Trophoblast cell (in vitro differentiated cells and primary cell): ENCODE measurements at places on chromosomes 3 and 15.

GRCh38 chr15:68930268-68931022 lies at the start of gene SPESP1:
SPESP1 (plus strand) TSS chr15:68930525; CDS start chr15:68930654, 129 bp downstream.
- DNase-seq, result peak; percentile 90

GRCh38 chr3:72568083-72568482 lies 280.2 kb downstream of the SHQ1 start:
- DNase-seq, result no peak

DNA sequence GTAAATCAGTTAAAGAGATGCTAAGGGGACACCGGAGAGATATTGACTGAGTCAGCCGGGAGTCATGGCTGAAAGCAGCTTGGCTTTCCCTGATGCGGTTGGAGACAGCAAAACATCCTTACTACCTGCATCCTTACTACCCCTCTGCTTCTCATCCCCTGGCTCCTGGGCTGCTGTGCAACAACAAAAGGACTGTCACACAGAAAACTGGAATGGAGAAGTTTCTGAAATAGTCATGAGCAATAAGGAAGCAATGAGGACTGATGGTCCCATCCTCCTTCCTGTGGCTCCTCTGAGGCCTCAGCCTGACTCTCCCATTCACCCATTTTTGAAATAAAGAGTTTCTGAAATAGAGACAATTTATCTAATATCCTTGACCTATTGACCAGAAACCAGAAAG lies 1.1 kb downstream of the HCLS1 start:
- DNase-seq, result no peak

DNA sequence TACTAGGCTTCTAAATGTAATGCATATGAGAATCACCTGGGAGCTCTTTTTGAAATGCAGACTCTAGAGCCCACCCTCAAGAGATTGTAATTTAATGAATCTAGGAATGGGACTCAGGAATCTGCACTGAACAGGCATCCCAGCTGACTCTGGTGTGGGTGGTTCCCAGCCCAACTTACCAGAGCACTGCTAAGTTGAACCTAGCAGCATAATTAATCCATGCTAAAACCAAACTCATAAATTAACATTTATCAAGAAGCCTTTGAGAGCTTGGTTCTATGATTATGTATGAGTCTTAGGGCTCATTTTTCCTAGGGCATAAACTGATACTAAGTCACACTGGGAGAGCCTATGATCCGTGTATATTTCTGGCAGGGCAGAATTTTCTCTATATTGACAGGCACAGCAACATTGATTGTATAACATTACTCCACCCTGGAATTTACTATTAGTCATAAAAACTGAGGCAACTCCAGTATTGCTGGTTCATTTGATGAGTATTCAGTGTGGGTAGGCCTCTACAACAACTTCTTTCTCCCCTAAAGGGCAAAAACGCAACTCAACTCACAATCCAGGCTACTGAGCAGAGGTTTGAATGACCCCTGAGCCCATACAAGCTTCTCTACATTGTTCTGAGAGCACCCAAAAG lies 10.7 kb upstream of the CSTA start:
- DNase-seq, result peak; percentile 65

DNA sequence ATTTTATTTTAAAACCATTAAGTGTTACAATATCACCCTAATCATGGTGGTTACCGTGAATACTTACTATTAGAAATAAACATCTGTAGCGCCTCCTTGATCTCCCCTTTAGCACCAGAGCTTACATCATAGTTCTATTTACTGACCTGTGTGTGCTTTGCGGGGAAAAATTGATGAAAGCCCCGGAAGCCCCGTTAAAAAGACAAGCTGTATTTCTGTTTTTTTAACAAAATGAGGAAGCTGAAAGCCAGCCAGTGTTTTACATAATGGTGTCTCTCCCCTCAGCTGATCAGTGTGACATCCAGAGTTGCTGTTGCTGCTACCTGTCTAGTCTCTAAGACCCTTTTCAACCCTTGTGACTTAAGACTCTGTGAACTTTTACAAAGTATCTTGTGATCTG lies 100.8 kb downstream of the OPA1 start:
- DNase-seq, result no peak

DNA sequence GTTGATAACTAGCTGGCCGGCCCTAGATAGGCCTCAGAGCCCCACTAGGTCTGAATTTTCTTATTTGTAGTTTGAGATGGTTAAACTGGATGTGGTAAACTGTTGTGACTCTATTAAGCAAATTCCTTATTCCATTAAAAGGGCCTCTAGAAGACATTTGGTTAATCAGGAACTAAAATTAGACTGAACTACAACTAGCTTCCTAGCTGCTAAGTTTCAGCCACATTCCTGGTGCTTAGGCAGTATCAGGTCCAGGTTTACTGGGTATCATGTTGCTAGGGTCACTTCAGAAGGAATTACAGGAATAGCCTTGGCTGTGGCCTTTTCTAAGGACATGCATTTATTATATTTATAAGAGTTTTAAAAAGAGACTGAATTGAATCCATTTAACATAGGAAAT lies 136.3 kb downstream of the PLD1 start:
- DNase-seq, result no peak

DNA sequence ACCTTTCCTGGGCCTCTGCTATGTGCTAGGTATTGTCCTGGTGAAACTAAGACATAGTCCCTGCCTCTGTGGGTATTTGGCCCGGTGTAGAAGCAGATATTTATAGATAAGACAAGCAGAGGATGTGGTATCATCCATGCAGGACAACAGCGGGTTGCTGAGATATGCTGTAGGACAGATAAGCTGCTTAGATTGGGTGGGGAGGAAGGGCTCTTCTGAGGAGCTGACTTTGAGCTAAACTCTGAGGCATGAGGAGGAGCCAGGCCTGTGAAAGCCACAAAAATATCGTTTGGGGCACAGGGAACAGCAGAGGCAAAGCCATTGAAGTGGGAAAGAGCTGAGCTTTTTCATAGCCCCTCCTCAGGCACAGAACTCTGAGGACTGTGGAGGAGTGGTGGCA lies 492.5 kb upstream of the CFAP20DC start:
- DNase-seq, result no peak

DNA sequence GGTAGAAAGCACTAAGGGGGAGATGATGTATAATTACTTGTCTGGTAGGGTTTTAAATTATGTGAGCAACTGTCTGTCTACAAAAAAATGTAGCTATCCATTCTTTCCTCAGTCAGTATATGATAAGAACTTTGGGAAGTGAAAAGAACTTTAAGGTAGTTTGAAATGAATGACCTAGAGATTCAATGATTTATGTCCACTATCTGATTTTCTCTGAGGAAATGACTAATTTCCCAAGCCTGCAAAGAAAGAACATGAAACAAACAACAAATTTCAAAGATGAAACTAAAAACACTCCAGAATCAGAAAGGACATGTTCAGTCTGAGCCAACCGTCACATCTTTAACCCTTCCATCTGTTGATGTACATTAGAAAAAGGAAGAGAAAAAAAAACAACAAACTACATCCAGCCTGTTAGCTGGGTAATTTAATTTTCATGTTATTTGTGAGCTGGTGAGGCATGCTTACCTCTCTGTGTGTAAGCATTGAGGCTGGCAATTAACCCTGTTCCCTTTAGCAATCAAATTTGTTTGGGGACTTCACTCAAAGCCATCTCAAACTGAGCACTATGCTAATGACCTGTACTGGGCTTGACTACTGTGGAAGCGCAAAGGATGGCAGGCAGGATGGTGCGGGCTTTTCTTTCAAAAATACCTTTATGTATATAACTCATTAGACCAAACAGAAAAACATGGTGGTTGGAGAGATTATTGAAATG lies 220.1 kb downstream of the TUSC7 start:
- DNase-seq, result no peak

DNA sequence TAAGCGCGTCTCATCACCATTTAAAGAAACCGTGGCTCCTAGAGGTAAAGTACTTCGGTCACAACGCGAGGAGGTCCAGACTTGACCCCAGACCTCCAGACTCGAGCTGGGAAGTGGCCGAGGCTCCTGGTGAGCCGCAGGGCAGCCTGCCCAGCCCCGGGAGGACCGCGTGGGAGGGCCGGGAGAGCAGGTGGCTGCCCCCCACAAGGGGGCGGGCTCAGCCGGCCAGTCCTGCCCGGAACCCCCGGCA lies at the start of gene SLC27A2:
Gene SLC27A2, plus strand, starts transcription at position 228 of the 250 bp plus-strand sequence. CDS start 232 bp downstream, outside the sequence.
- no peak for DNase-seq

DNA sequence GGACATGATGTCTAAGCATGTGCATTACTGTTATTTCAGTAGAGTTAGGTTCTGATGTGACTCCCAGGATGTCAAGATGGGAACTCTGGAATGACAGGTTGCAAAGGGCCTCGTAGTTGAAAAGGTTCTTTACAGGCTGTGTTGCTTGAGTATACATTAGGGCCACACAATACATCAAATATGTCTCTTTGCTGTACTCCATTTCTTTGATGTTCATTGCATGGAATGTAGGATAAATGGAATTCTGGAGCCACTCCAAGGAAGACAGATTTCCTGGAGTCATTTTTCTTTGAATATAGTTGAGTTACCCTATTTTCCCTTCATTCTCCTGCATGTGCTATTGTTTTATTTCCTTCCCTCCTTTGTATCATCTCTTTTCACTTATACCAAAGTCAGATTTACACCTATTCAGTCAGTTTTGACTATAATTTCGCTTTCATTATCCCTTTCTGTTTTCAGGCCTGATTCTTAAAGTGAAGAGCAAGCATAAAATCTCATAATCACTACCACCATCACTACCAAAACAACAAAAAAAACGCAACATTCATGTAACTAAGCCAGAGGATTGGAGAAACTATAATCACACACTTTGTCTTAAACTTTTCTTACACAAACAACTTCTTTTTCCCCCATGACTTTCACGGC lies 61.2 kb upstream of the PTX3 start:
- DNase-seq, result no peak

GRCh38 chr3:185995352-185995751 lies 57.5 kb upstream of the TRA2B start:
- DNase-seq, result peak; percentile 24

GRCh38 chr3:119630128-119630879 lies 30.1 kb downstream of the POPDC2 start:
- no peak for DNase-seq

- DNase-seq, result no peak
Measured at GRCh38 chr3:59709702-59710553, 660.1 kb upstream of the CFAP20DC start.

DNA sequence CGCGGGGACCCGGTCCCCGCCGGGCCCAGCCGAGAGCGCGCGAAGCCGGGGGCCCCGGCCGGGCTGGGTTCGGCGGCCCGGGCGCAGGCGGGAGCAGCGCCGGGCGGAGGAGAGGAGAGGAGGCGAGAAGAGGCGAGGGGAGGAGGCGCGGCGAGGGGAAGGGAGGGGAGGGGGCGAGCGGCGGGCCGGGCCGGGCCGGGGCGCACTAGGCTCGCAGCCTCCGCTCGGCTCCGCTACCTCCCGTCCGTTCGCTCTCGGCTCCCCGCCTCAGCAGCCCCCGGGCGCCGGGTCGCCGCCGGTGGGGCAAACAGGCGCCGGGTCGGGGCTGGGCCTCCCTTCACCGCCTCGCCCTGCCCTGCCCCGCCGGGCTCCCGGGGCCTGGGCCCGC lies 351 bp downstream of the INSYN1 start:
- no peak for DNase-seq

DNA sequence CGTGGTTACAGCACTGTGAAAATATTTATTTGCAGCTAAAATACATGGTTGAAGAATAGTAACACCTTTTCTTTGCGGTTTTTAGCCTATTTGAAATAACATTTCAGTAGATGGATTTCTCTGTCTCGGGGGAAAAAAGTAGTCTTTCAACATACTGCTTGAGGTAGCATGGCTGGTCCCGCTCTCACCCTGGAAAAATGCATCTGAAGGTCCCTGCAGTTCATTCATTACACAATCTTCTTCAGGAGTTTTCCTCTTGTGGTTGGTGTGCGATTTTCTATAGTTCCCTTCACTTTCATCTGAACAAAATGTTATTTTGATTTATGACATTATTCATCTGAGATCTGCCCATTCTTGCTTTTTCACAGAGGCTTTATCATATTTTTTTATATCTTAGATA lies 75.9 kb downstream of the STRIT1 start:
- peak; percentile 69 for DNase-seq

DNA sequence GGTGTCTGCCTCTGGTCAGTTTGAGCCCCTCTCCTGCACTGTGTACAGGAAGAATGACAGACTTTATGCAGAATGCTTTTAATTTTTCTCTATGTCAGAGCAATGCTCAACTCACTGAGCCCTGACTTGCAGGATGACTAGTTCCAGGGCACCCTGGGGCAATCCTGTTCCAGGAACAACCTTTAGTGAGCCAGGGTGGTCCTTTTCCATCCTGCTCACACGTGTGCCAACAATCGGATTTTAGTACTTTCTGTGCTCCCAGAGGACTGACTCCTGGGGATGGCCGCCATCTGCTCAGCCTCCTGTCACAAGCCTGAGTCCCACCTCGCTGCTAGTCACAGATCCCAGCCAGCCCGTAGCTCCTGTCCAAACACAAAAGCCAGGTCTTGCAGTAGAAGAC lies 48.2 kb upstream of the ALDH1A3 start:
- DNase-seq, result no peak

DNA sequence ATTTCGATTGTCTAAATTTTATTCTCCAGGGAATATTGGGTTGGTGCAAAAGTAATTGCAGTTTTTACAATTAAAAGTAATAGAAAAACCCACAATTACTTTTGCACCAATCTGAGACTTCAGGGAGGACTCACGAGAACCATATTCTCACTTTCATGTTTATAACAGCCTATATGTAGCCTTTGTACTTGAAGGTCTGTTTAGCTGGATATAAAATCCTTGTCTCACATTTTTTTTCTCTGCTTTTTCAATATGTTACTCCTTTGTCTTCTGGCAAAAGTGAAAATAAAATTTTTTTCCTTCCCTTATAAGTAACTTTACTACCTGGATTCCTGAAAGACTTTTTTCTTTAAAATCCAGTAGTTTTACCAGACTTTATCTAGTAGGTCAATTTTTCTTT lies 9.2 kb downstream of the SIDT1 start:
- DNase-seq, result no peak

DNA sequence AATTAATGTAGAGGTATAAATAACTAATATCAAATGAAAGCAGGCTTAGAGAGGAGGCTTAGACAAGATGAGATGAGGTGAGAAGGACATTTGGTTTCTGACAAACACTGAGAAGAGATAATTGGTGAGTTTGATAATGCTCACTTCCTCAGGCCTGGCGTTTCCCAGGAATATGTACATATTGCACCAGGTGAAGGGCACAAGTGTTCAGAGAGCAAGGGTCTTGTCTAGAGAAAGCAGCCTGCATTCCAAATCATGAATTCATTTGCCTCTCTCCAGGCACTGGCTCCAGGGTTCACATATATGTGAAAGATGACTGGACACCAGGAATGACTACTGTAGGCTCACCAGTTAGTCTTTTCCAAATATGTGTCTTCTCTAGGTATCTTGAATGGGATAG lies 48.0 kb upstream of the LPP start:
- no peak for DNase-seq

DNA sequence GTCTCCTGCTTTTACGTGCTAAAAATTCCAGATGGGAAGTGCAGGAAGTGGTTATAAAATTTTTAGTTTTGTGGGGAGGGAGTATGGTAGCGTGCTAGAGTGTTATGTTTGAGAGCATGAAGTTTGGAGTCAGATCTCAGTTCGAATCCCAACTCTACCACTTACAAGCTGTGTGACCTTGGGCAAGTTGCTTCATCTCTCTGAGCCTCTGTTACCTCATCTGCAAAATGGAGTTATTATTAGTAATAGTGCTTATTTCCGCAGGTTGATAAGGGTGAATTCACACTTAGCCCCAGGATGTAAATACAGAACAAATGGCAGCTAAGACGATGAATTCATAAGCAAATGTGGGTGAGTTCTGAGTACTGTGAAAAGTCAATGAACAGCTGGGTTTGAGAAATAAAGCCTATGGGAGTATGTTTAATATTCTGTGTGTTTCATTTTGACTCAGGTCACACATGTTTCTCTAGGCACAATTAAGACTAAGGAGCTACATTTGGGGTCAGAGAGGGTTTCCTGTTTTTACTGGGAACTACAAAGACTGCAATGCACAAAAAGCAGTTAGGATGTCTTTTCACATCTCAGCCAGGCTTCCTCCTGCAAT lies 73.1 kb upstream of the FEZF2 start:
- DNase-seq, result no peak
